Activated T-helper 2 cell treated with anti-CD3 and anti-CD28 coated beads, Interferon-gamma antibody, Interleukin-2, Interleukin-4, amounts not matched to agents 10 μg/mL and 5 μg/mL and 100 μg/mL, durations not matched to agents 14 hours and 24 hours and 36 hours (primary cell): ENCODE measurements at places on chromosomes 2 and 18. TPM values are rescaled to one million over a fixed set of nuclear protein-coding genes. Genes with fewer than 3 reads are reported as not detected.
A peak's percentile ranks its signal among the peaks of the same experiment; 100 is the strongest.

DNA sequence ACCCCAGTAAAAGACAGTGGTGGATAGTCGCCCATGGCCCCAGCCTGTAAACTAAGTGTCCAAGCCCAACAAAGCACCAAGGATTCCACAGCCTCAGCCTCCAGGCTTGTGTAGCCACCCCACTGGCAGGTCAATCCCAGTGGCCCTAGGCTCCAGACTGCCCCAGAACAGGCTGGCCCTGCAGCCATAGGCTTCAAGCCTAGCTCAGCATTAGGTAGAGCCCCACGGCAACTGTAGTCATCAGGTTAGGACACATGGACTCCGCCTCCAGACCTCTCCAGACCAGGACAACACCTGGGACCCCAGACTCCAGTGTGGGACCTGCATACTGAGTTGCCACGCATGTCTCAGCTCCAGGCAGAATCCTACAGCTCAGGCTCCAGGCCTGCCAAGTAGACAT is 1590.6 kb upstream of the DDX18 start:
- no peaks in the 10 kb centered on the region for H3K4me1 ChIP-seq
- no peak overlapping the region for H3K4me3 ChIP-seq
- no peak overlapping the region for H3K27ac ChIP-seq
- H3K36me3 ChIP-seq = no peaks in the 10 kb centered on the region
- no peaks in the 10 kb centered on the region for H3K27me3 ChIP-seq
- no peak for DNase-seq

DNA sequence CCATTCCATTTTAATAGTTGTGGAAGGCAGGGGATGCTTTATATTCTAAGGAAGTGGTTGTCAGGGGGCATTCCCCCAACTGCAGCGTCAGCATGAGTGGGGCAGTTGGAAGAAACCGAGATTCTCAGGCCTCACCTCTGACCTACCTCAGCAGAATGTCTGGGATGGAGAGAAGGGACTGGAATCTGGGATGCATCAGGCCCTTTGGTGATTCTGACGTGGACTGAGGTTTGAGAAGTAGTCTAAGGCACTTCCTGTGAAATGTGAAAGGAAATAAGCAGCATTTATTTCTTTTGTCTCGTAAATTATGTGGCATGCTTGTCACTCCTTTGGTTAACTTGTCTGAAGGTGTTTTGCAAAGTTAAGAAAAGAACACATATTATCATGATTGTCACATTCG is 540.7 kb upstream of the NETO1 start:
- H3K4me3 ChIP-seq = no peak overlapping the region
- no peaks in the 10 kb centered on the region for H3K4me1 ChIP-seq
- H3K36me3 ChIP-seq = no peaks in the 10 kb centered on the region

The ASB18 gene
- total RNA-seq = not detected in 2 replicates

The ABCG8 gene
- total RNA-seq = 0.23 TPM in 2 replicates

- H3K27ac ChIP-seq = no peak overlapping the region
- no peaks in the 10 kb centered on the region for H3K27me3 ChIP-seq
- H3K4me1 ChIP-seq = no peaks in the 10 kb centered on the region
- DNase-seq = no peak
Observed at GRCh38 chr2:62099523-62100175, 96.3 kb upstream of the B3GNT2 start.

DNA sequence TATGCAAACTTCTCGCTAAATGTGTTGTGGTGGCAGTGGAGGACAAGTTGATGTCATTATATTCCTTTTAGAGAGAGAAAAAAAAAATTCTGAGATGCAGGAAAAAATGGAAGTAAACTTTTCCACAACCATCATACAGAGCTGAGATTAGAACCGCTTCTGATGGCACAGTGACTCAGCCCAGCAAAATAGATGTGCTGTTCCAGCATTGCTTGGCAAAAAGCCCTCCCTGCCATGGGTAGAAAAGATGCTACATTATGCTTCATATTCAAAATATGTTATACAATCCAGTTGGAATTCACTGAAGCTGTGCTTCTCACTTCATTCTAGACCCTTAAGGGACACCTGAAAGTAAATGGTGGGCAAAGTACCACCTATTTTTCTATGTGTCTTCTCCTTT is 1047.6 kb upstream of the FANCL start:
- no peak overlapping the region for H3K27ac ChIP-seq
- no peaks in the 10 kb centered on the region for H3K4me1 ChIP-seq
- H3K27me3 ChIP-seq = no peaks in the 10 kb centered on the region
- no peak for DNase-seq
- no peak overlapping the region for H3K4me3 ChIP-seq
- no peaks in the 10 kb centered on the region for H3K36me3 ChIP-seq

DNA sequence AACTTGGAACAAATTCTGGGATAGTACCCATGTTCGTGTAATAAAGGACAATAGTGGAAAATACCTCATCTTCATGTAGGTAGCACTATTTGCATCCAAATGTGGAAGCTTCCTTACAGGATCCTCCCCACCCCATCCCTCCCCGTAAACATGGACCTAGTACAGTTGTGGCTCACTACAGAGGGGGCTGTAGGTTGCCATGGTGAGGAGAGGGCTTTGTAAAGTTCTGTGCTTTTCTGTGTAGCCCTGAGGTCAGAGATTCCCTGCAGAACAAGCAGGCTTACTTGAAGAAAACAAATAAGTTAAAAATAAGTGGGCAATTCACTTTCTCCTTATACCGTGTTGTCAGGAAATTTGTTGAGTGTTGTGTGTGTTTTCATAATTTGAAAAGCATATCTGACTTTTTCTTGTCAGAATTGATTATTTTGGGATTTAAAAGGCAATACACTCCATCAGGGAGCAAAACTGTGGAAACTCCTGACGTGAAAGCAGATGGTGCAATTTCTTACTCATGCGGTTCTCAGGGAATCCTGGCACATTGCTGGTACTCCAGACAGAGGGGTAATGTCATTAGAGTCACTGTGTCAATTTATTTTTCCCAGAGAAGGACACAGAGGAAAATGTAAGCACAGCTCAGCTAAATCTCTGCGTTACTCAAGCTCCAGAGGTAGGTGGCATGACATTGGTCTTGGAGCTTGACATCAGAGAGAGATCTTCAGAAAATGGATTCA is 174.2 kb upstream of the LHCGR start:
- DNase-seq = no peak
- H3K27me3 ChIP-seq = no peaks in the 10 kb centered on the region
- no peaks in the 10 kb centered on the region for H3K4me1 ChIP-seq
- no peak overlapping the region for H3K4me3 ChIP-seq
- H3K36me3 ChIP-seq = no peaks in the 10 kb centered on the region
- H3K27ac ChIP-seq = no peak overlapping the region

The MEMO1 gene
- total RNA-seq = 63.7 and 64.8 TPM in 2 replicates

The KIAA2012 gene
- not detected in 2 replicates for total RNA-seq

The ANO7 gene
- 3.5 and 4.3 TPM in 2 replicates for total RNA-seq

DNA sequence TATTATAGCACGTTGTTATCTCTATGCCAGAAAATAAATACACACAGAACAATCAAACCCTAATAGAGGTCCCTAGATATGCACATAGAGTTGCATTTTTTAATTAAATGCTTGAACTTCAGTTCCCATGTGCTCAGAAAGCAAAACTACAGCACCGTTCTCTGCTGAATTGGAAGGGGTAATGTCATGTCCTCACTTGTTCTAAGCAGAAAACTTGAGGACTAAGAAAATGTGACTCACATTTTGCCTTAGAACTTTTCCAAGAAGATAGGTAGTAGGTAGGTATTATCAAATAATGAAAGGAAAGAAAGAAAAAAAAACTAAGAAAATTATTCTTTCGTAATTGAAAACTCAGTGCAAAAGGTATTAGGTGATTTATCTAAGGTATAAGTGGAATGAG is 607.3 kb downstream of the ERBB4 start:
- no peaks in the 10 kb centered on the region for H3K4me1 ChIP-seq
- no peaks in the 10 kb centered on the region for H3K27me3 ChIP-seq
- no peak for DNase-seq
- no peak overlapping the region for H3K27ac ChIP-seq
- H3K4me3 ChIP-seq = no peak overlapping the region

- H3K4me3 ChIP-seq = peak overlapping the region; percentile 77
- DNase-seq = no peak
- H3K4me1 ChIP-seq = peaks cover 13% of the 10 kb centered on the region
- H3K27ac ChIP-seq = no peak overlapping the region
- H3K36me3 ChIP-seq = no peaks in the 10 kb centered on the region
Observed at GRCh38 chr18:8706791-8707555, 1.6 kb downstream of the MTCL1 start.

The FOXD4L1 gene
- 0.14 and 0.30 TPM in 2 replicates for total RNA-seq
